ENCODE measurements at places on chromosomes 7 and 10. TPM values are rescaled to one million over a fixed set of nuclear protein-coding genes. Genes with fewer than 3 reads are reported as not detected.
A peak's percentile ranks its signal among the peaks of the same experiment; 100 is the strongest.

DNA sequence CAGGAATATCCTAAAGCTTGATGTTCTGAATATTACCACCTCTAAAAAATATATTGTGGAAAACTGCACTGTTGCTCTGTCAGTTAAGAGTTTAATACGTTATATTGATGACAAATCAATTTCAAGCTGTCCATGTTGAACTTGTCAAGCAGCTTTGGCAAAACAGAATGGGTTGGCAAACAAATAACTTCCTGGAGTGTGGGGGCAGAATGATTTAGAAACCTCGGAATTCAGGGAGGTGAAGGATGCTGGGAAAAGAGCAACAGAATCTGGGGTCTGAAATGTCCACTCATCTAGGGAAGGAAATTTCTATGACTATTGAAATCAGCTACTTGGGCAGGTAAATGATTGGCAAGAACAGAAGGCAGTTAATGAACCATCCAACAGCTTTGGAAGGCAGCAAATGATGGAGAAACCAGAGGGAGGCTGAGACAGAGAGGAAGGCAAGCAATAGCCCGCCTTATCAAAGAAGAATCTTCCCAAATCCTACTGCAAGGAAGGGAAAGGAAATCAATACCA, 95.1 kb upstream of the PALS2 start:
- no peak overlapping the region for H3K4me3 ChIP-seq
- no peaks in the 10 kb centered on the region for H3K27me3 ChIP-seq
- no peak for DNase-seq
- H3K4me1 ChIP-seq: no peaks in the 10 kb centered on the region

GRCh38 chr10:103197174-103197573, 4.1 kb upstream of the NT5C2 start:
- no peaks in the 10 kb centered on the region for H3K36me3 ChIP-seq
- H3K4me3 ChIP-seq: no peak overlapping the region
- DNase-seq: no peak
- peak overlapping the region; percentile 51 for H3K27ac ChIP-seq

Gene TFAM
- total RNA-seq: 28.3 TPM

Gene MPP7
- total RNA-seq: 36.8 TPM

DNA sequence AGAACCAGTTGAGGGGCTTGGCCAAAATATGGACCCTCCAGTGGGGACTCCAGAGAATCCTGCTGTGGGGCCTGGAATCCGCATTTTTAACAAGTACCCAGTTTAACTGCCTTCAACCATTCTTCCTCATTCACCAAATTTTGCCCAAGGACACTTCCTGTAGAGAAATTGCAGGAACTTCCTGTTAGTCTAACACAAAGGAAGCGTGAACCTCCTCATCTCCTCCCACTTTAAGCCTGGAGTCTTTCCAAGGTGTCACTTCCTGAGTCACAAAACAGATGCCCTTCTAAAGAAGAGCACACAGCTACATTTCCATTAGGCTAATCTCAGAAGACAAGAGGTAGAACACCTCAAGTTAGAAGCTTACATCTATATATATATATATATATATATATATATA, 188.4 kb downstream of the PPP1R17 start:
- peak overlapping the region; percentile 39 for H3K27ac ChIP-seq
- H3K4me3 ChIP-seq: no peak overlapping the region
- peaks cover 3% of the 10 kb centered on the region for H3K4me1 ChIP-seq
- H3K27me3 ChIP-seq: no peaks in the 10 kb centered on the region

- H3K27ac ChIP-seq: no peak overlapping the region
- no peaks in the 10 kb centered on the region for H3K4me1 ChIP-seq
- DNase-seq: no peak
- no peaks in the 10 kb centered on the region for H3K36me3 ChIP-seq
Measured at GRCh38 chr7:51286401-51286800, 30.2 kb downstream of the COBL start.

- no peak overlapping the region for H3K27ac ChIP-seq
- H3K27me3 ChIP-seq: no peaks in the 10 kb centered on the region
- no peak for DNase-seq
- H3K4me1 ChIP-seq: no peaks in the 10 kb centered on the region
Measured at GRCh38 chr7:136009488-136010079, 32.4 kb upstream of the MTPN start.

GRCh38 chr7:12685550-12685949, 1.9 kb upstream of the ARL4A start:
- no peaks in the 10 kb centered on the region for H3K4me1 ChIP-seq
- no peaks in the 10 kb centered on the region for H3K36me3 ChIP-seq
- peak overlapping the region; percentile 89 for H3K4me3 ChIP-seq
- H3K27ac ChIP-seq: peak overlapping the region; percentile 96
- no peak for DNase-seq

DNA sequence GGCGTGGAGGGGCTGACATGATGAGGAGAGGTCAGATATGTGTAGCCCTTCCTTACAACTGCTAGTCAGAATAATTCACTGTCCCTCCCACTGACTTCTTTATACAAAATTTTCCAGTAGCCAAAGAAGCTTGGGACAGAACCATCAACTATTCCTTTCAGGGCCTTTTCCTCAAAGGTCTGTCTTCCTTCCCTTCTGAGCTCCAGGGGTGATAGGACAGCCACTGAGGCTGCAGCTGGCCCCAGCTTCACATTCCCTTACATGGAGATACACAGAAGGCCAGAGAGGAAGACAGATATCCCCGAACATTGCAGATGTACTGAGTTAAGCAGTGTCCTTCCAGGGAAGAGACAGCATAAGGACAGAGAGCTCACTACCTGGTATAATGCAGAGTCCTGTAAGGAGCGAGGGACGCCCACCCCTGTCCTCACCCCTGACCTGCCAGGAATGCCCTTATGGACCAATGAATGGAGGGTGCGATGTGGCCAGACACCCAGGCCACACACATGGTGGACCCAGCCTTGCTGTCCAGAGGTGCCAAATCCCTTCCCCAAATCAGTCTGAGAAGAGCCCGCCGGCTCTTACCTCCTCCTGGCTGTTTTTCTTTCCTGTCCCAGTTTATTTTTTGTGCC, 754.7 kb downstream of the GRID1 start:
- no peaks in the 10 kb centered on the region for H3K36me3 ChIP-seq
- H3K4me1 ChIP-seq: no peaks in the 10 kb centered on the region
- no peak overlapping the region for H3K27ac ChIP-seq
- no peak for DNase-seq

- H3K27ac ChIP-seq: no peak overlapping the region
- no peaks in the 10 kb centered on the region for H3K27me3 ChIP-seq
- no peaks in the 10 kb centered on the region for H3K4me1 ChIP-seq
- H3K36me3 ChIP-seq: no peaks in the 10 kb centered on the region
- DNase-seq: no peak
Measured at GRCh38 chr7:128116740-128117139, 85.5 kb upstream of the LRRC4 start.

Gene BAIAP2L1
- total RNA-seq: 22.9 TPM

Gene PCDH15
- total RNA-seq: 3.2 TPM

Gene ZNF365
- 1.3 TPM for total RNA-seq

DNA sequence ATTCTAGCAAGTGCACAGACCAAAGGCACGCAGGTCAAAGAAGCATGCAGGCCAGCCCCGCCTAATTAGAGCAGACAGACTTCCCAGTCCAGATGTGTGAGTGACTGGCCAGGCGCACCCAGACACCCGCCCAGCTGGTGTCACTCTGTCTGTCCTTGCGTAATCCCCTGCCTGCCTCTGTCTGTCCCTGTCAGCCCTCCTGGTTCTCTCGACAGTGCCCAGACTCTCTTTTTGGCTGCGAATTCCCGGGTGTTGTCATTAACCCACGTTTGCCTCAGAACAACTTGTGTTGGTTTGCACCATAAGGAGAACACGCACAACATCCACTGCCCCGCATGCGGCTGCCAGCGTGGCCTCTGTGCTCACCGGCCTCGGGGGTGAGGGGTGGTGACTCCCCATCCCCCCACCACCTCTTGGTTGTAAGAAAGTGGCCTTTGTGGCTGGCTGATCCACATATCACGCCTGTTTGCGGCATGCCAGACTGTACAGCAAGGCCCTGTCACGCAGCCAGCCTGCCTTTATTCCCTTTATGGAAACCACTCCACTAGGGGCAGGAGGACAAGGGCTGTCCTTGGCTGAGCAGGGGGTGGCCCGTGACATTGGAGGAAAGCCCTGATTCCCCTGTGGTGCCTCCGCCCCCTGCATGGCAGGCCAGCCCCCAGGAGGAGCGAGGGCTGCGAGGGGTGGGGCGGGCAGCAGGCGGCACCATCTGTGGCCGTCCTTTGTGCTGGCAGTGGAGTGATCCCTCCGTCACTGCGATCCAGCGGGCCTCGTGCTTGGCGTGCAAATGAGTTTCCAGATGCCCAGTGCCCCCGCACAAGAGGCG, 72.8 kb upstream of the PPIF start:
- peak; percentile 86 for DNase-seq
- H3K4me1 ChIP-seq: peaks cover 54% of the 10 kb centered on the region
- no peaks in the 10 kb centered on the region for H3K27me3 ChIP-seq
- H3K4me3 ChIP-seq: no peak overlapping the region

DNA sequence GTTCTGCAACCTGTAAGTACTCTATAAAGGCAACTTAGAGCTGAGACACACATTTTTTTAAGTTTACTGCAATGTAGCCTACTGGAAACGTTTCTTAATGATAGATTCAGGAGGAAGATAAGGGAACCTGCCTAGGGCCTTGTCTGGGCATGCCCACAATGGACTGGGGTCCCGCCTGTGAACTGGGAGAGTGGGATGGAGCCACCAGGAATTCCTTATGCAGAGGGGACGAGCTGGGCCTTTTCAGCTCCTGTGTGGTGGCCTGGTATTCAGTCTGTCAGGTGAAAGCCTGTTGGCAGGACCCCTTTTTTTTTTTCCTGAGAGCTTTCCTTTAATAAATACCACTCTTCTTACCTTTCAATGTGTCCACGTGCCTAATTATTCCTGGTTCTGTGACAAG, 384.4 kb upstream of the ZWINT start:
- no peak overlapping the region for H3K4me3 ChIP-seq
- H3K36me3 ChIP-seq: no peaks in the 10 kb centered on the region
- DNase-seq: no peak
- H3K4me1 ChIP-seq: no peaks in the 10 kb centered on the region

- DNase-seq: no peak
- no peaks in the 10 kb centered on the region for H3K36me3 ChIP-seq
- no peaks in the 10 kb centered on the region for H3K4me1 ChIP-seq
- H3K4me3 ChIP-seq: no peak overlapping the region
- H3K27ac ChIP-seq: no peak overlapping the region
Measured at GRCh38 chr10:44070282-44070681, 314.6 kb downstream of the CXCL12 start.

- no peak for DNase-seq
- no peaks in the 10 kb centered on the region for H3K36me3 ChIP-seq
- no peaks in the 10 kb centered on the region for H3K27me3 ChIP-seq
- H3K27ac ChIP-seq: no peak overlapping the region
- H3K4me1 ChIP-seq: no peaks in the 10 kb centered on the region
Measured at GRCh38 chr10:118394301-118395200, 52.4 kb upstream of the FAM204A start.

DNA sequence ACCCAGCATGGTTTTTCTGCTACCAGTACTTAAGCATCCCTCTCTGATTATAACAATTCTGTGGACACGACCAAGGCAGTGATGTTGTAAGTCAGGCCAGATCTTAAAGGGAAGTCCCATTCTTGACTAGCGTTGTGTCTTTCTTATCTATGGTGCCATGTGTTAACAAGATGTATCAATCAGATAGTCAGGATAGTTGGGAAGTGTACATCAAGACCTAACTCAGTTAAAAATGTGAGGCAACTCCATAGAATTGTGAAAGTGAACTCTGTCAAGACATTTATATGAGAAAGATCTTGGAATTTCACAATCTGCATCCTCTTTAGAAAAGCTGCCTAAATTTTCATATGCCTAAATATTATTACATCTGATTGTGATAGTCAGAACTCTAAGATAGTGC, 341.7 kb upstream of the SEMA3D start:
- H3K4me1 ChIP-seq: no peaks in the 10 kb centered on the region
- no peak for DNase-seq
- no peak overlapping the region for H3K27ac ChIP-seq
- H3K4me3 ChIP-seq: no peak overlapping the region
